ENCODE measurements at places on chromosomes 7 and 10.

DNA sequence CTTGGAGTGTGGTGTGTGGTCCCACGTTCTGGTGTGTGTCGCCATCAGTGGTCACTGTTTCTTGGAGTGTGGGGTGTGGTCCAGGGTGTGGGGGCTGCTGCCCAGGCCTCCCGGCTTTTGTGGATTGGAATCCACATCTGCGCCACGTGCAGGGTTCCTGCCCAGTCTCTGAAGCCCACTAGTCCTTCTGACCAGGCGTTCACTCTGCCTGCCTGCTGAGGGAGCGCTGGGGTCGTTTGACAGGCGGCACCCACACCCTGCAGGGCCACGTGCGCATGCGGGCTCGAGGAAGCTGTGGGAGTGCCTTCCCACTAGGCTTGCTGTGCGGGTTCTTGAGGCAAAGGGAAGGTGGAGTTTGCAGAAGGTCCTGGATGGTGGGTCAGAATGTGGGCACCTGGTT is 51.4 kb downstream of the INPP5A start:
- DNase-seq: no peak

DNA sequence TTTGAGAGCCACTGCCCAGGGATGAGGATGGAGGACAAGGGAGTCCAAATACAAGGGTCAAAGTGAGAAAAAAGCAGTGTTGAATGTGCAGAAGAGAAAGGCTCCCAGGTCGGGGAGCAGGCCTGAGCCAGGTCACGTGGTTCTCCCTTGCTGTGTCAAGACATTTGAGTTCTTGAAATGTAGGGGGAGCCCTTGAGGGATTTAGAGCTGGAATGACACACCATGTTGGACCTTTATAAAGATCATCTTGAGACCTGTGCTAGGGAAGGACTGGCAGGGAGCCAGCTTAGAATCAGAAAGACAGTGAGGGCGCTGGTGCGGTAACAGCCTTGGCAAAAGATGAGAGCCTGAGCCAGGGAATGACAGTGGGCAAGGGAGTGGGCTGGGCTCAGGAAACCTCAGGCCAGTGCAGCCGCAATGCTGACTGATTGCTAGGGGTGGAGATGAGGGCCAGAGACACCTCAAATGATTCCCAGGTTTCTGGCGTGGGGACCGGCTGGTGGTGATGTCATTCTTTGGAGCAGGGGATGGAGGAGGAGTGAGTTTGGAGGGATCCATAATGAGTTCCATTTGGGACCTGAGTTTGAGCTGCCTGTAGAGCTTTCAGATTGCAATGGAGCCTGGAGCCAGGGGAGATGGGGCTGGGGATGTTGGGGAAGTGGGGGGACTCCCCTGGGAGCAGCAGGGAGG is 120.1 kb downstream of the PTPN20 start:
- DNase-seq: peak; percentile 75

DNA sequence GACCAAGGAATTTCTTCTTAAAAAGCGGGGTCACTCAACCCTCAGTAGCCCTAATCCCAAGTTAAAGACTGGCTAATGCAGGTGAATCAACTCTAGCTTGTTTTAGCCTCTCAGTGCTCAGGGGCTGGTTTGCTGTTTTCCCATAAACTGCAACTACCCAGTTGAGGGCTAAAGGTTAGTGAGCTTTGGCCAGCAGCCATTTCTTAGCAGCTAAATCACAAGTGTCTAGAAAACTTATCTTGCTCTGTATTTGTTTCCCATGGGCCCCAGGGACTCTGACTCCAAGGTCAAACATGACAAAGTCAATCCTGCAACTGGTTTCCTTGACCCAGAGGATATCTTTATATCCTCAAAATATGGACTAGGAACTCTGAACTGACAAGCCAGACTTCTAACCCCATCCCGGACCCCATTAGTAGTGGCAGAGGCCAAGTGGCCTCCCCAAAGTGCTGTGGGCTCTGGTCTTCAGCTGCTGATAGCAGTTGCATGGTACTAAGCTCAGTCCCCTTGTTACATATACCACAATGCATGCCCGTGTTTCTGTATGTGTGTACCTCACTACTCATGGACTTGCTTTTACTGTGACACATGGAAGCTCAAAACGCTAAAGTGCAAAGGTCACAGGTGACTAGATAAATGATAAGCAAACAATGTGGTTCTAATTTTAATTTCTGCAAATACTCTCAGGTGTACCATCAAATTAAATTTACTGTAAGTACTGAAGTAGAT is 793.0 kb upstream of the IGFBP3 start:
- DNase-seq: no peak

GRCh38 chr7:83468251-83468739 is 180.6 kb downstream of the SEMA3E start:
- peak; percentile 20 for DNase-seq

DNA sequence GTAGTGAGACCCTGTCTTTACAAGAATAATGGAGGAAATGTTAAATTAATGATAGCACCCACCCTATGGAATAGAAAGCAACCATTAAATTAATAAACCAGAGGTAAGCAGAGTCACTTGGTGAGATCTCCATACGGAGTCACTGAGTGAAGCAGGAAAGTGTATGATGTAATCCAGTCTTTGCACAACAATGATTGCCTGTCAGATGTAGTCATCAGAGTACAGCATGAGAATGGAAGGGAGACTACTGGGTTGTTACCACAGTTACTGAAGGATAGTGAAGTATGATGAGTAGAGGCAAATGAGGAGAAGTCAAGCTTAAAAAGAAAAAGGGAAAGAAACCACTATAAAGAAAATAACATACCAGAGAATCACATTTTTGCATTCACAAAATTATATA is 371.9 kb upstream of the SHH start:
- DNase-seq: no peak

DNA sequence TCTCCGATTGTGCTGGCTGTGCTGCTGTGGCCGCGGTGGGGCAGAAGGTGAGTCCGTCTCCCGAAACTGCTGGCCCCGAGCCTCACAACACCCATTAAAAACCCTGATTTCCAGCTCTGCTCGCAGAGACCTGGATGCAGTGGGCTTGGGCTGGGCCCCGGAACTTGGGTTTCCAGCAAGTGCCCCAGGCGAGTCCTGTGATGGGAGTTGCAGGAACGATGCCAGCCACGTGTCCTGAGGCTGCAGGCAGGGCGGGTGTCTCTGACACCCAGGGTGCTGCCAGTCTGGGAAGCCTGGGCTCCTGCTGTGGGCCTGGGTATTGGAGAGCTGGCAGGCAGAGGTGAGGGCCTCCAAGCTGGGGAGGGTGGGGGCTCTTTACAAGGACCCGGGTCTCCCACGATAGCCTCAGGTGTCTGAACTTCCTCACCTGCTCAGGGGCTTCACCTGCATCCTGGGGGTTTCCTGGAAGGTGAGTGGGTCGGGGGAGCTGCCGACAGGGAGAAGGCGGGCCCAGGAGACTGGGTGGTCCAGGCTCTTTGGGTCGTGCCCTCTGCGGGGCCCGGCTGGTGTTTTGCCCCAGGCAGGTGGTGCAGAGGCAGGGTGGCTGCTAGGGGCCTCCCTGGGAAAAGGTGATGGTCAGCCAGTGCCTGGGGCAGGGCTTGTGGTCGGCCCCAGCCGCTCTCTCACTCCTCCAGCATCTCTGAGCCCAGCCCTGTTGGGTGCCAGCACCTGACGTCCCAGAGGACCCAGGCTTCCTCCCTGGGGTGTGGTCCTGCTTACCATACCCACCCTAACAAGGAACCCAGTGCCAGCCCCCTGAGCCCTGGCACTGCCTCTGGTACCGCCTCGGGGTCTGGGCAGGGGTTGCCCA is 180.3 kb downstream of the DNAJB6 start:
- no peak for DNase-seq

GRCh38 chr10:123562811-123563580 is 103.2 kb upstream of the GPR26 start:
- DNase-seq: no peak

- DNase-seq: peak; percentile 11
These were observed 274.7 kb upstream of the HGF start for GRCh38 chr7:82044497-82045080.

DNA sequence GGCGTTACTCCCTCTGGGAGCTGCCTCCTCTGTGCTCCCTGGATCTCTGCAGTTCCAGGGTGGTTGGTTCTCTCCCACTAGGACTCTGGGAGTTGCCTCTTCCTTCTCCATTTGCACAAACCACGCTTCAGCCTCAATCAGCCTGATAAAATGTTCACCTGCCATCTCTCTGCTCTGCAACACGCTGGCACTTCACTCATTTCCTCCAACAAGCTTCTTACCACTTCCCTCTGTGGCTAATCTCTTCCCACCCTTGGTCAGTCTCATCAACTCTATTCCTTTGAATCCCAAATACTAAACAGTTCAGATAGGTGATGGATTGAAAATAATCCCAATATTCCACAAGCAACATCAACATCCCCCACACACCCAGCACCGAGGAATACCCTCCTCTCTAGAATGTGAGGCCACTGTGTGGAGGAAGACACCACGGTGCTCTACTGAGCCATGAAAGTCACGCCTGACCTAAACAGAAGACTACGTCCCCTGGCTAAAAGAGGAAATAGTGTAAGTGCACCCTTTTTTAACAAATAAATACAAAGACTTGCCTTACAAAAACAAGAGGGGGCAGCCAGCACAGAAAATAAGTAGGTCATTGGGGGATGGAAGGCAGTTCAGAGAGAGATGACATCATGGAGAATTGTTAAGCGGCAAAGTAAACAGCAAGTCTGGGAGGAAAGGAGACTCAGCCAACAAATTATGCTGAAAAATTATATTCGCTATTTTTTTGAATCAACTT is 1.9 kb upstream of the FAM170B start:
- no peak for DNase-seq

GRCh38 chr10:104804880-104805279 is 163.8 kb downstream of the SORCS3 start:
- no peak for DNase-seq

- DNase-seq: no peak
These were observed 469.5 kb downstream of the POM121L12 start for GRCh38 chr7:53504914-53505313.

All from K562 (cell line).